ENCODE measurements at places on chromosomes 3 and 15. TPM values are rescaled to one million over a fixed set of nuclear protein-coding genes. Genes with fewer than 3 reads are reported as not detected.
A peak's percentile ranks its signal among the peaks of the same experiment; 100 is the strongest.

RASGRF1 gene
- polyA plus RNA-seq = 0.61 TPM

SPINK8 gene
- polyA plus RNA-seq = not detected

GRCh38 chr15:89666858-89667705 is 11.8 kb upstream of the KIF7 start:
- no peak for DNase-seq

DNA sequence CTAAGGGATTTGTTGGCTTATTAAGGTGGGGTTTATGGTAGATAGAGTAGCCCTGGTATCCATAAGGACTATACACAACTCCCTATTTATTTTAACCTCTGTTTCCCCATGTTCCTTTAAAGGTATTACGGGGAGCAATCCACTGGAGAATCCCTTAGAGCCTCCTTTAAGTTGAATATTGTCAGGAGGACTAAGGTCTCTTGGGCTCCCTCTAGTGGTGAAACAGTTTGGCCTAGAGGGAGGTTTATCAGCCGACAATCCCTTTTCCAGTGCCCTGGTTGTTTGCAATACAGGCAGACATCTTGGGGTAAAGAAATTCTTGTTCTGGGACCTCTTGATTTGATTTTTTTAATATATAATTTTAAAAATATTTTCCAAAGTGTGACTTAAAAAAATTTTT is 12.9 kb downstream of the OPA1 start:
- peak; percentile 37 for DNase-seq

GRCh38 chr15:74628199-74628598 is 12.6 kb downstream of the CLK3 start:
- no peak for DNase-seq

- DNase-seq = peak; percentile 8
Measured at GRCh38 chr15:56929933-56930332, 11.5 kb downstream of the TCF12 start.

All from large intestine (tissue), 12 donors.